ENCODE measurements at places on chromosomes 5 and 9. TPM values are rescaled to one million over a fixed set of nuclear protein-coding genes. Genes with fewer than 3 reads are reported as not detected.

- H3K36me3 ChIP-seq: peaks cover 5% of the 10 kb centered on the region
- peak overlapping the region; percentile 72 for H3K4me3 ChIP-seq
- DNase-seq: no peak
- peaks cover 96% of the 10 kb centered on the region for H3K4me1 ChIP-seq
These were observed 40.9 kb downstream of the ZNF608 start for GRCh38 chr5:124705577-124705976.

DNA sequence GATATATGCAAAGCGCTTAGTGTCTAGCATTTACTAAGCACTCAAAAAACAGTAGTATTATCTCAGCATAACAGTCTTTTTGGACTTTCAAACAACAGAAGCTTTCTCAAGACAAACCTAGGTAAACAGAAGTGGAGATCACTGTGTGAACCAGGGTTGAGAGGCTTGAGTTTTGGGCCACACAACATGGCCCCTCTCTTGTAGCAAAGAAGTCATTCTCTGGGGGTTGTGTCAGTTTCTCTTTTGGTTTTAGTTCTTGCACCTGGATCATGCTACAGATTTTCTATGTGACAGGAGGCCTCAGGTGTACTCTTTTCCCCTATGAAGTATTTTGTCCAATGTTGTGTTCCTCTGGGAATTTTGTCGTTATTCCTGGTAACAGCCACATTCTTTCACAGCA lies 30.0 kb downstream of the INSYN2B start:
- no peaks in the 10 kb centered on the region for H3K36me3 ChIP-seq
- no peak overlapping the region for H3K27ac ChIP-seq
- peaks cover 8% of the 10 kb centered on the region for H3K27me3 ChIP-seq
- no peak overlapping the region for H3K4me3 ChIP-seq

- peaks cover 17% of the 10 kb centered on the region for H3K4me1 ChIP-seq
- H3K4me3 ChIP-seq: no peak overlapping the region
These were observed 52.4 kb downstream of the ERGIC1 start for GRCh38 chr5:172886476-172886875.

DNA sequence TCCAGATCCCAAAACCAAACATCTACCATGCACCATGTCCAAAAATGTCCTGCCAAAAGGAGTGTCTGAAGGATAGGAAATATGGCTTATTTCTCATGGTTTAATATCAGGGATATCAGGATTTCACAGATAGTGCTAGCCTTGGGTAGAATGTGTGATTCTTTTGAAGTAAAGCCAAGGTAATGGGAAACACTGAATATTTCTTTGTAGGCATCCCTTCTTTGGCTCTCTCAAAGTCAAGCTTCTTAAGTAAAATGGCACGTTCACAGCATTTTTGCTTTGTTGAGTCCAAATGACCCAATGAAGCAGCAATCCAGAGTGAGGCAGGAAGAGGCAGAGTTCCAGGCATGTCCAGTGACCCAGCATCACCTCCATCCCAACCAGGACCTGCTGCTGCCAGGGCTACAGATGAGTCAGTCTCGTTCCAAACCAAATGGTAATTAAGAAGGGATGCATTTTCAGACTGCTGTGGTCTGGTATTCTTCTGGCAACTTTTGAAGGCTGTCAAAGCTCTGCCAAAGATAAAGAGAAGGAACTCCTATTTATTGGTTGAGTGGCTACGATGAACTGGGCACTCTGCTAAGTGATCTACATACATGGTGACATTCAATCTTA lies 678.8 kb upstream of the KLF4 start:
- no peak for DNase-seq
- H3K27ac ChIP-seq: no peak overlapping the region
- no peaks in the 10 kb centered on the region for H3K36me3 ChIP-seq

DNA sequence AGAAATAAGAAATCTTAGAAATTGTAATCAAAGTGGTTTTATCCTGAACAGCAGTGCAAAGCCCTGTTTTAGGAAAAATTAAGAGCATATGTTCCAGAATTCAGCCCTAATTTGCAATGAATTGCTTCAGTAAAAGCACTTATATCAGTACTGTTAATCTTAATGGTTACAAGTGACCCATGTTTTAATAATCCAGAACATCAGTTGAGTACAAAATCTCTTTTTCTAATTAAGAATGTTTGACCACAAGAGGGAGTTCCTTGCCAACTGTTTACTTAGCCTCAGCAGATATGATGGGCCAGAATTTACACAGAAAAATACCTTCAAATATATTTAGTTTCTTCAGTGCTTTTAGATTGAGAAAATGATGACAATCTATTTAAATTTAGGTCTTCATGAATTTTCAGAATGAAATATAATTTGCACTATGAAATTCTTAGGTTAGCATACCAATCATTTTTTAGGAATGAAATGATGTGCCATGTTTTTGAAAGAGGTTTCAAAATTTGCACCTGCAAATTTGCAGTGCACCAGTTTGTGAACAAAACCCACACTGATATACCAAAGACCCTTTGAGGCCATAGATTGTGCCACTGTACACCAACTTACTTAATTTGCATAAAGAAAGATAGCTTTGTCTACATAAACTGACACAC lies 926.3 kb upstream of the ARRDC3 start:
- no peaks in the 10 kb centered on the region for H3K36me3 ChIP-seq
- DNase-seq: no peak
- H3K4me1 ChIP-seq: peaks cover 24% of the 10 kb centered on the region
- no peak overlapping the region for H3K27ac ChIP-seq

DNA sequence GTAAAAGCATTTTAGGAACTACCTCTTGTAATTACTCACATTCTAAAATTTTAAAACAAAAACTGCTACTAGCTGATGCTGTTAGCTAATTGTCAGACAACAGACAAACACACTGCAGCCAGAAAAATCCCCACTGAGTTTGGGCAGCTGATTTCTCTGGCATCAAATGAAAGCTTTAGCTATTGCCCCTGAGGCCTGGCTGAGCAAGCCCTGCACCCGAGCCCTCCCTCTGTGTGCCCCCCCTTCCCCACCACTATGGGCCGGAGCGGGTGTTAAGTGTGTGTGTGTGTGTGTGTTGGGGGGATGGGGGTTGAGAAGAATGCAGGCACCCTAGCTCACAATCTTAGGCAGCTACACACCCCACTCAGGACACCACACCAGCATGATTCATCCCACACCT lies 2.4 kb downstream of the NEUROG1 start:
- H3K27ac ChIP-seq: no peak overlapping the region
- no peak for DNase-seq
- peaks cover 2% of the 10 kb centered on the region for H3K36me3 ChIP-seq
- no peak overlapping the region for H3K4me3 ChIP-seq
- H3K27me3 ChIP-seq: peaks cover 100% of the 10 kb centered on the region

DNA sequence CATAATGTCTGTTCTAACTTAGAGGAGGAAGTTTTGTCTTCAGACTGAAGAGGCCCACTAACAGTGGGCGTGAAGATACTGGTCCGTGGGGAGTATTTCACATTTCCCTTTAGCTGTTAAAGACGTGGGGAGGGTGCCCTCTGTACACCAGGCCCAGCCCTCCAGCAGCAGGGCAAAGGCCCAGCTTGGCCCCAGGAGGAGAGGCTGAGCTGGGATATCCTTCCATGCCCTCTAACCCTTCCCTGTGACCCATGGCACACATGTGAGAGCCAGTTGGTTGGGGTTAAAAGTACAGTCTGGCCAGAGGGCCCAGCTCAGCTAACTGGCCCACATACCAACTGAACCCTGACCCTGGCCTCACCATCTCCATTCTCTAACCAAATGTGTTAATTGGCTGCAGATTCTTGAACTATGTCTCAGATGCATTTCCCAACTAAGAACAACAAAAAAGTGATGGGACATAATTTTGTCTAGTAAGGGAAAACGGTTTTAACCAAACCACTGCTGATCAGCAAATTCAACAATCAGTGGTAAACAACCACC lies 74.4 kb downstream of the LHFPL2 start:
- H3K36me3 ChIP-seq: peaks cover 14% of the 10 kb centered on the region
- no peak for DNase-seq

DNA sequence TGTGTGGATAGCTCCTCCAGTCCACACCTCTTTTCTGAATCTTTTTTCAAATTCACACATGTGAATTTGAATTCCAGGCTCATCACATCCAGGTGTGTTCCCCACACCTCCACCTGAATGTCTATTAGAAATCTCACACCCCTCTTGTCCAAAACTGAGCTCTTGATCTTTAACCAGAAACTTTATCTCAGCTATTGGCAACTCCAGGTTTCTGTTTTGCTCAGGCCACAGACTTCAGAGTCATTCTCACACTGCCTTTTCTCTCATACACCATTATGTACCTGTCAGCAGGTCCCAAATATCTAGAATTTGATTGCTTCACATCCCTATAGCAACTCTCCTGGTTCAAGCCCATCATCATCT lies 11.6 kb downstream of the NIPSNAP3B start:
- H3K27me3 ChIP-seq: no peaks in the 10 kb centered on the region
- no peak overlapping the region for H3K27ac ChIP-seq
- H3K4me3 ChIP-seq: no peak overlapping the region
- no peaks in the 10 kb centered on the region for H3K36me3 ChIP-seq

Gene SLC36A3
- total RNA-seq: not detected

All from neural crest cell (in vitro differentiated cells).